Aorta (tissue), 5 donors: ENCODE measurements at places on chromosomes 5 and 9. TPM values are rescaled to one million over a fixed set of nuclear protein-coding genes. Genes with fewer than 3 reads are reported as not detected.

The ESM1 gene
- total RNA-seq = 0.49 TPM

- peaks cover 4% of the 10 kb centered on the region for H3K4me1 ChIP-seq
- no peaks in the 10 kb centered on the region for H3K36me3 ChIP-seq
- H3K27ac ChIP-seq = no peak overlapping the region
- H3K27me3 ChIP-seq = no peaks in the 10 kb centered on the region
These were observed 54.6 kb upstream of the POU4F3 start for GRCh38 chr5:146284016-146284415.

DNA sequence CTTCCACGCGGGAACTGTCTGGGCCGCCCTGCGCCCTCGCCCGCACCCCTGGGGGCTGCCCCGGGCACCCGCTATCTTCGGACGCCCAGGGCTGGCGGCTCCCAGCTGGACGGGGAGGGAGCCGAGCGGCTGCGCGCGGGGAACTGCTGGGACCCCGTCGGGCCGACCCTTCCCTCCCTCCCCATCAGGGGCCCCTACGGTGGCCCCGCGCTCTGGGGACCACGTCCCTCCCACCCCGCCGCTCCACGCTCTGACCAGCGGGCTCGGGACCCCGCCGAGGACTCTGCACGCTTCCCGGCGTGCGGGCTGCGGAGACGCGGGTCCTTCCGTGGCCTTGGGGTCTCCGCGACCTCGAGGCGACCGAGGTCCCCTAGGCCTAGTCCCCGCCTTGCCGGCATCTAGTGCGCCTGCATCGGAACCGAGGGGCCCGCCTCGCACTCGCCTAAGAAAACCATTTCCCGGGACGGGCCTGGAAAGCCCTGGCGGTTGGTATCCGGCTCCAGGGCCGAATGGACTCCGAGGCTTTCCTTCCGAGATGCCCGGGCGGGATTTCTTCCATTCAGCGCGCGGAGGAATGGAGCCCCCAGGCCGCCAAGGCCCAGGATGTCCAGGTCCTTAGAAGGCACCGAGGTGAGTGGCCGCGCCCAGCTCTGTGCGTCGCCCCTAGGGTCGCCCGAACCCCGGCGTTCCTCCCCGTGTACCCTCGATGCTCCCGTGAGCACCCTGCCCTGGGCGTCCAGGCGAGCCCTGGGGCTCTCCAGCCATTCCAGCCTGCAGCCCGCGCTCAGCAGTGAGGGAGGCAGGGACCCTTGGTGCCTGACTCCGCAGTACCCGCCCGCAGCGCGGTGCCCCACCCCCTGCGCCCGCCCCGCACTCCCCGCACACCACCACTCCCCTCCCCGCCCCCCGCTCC is 705 bp upstream of the SLC6A3 start:
- no peaks in the 10 kb centered on the region for H3K4me1 ChIP-seq
- no peaks in the 10 kb centered on the region for H3K27me3 ChIP-seq
- H3K27ac ChIP-seq = no peak overlapping the region
- H3K4me3 ChIP-seq = no peak overlapping the region
- no peaks in the 10 kb centered on the region for H3K36me3 ChIP-seq

DNA sequence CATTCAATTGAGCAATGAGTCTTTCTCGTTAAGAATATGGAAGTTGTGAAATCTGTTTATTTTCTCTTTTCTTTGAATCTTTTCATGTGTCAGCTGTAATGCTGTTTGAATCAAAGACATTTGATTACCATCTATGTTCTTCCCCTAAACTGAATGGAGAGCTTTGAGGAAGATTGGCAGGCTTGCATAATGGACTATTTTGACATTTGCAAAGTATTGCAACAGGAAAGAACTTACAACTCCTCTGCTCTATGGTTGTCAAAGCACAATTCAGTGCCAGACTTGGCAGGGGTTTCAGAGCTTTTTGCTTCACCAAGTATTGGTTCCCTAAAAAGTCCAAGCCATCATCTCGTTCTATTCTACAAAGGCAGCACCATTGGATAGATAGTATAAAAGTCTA is 549.0 kb upstream of the NUDT12 start:
- DNase-seq = no peak
- no peaks in the 10 kb centered on the region for H3K36me3 ChIP-seq
- H3K4me3 ChIP-seq = no peak overlapping the region
- no peaks in the 10 kb centered on the region for H3K4me1 ChIP-seq

- no peaks in the 10 kb centered on the region for H3K27me3 ChIP-seq
- H3K4me1 ChIP-seq = no peaks in the 10 kb centered on the region
- H3K36me3 ChIP-seq = no peaks in the 10 kb centered on the region
- no peak for DNase-seq
- no peak overlapping the region for H3K27ac ChIP-seq
- no peak overlapping the region for H3K4me3 ChIP-seq
These were observed 17.0 kb upstream of the NMUR2 start for GRCh38 chr5:152422081-152422480.
